ENCODE measurements at places on chromosomes 5 and 9.

GRCh38 chr9:134217431-134218210, 53.3 kb upstream of the RNU6ATAC start:
- no peak for DNase-seq

GRCh38 chr5:9869616-9870288, 239.6 kb upstream of the TAS2R1 start:
- no peak for DNase-seq

DNA sequence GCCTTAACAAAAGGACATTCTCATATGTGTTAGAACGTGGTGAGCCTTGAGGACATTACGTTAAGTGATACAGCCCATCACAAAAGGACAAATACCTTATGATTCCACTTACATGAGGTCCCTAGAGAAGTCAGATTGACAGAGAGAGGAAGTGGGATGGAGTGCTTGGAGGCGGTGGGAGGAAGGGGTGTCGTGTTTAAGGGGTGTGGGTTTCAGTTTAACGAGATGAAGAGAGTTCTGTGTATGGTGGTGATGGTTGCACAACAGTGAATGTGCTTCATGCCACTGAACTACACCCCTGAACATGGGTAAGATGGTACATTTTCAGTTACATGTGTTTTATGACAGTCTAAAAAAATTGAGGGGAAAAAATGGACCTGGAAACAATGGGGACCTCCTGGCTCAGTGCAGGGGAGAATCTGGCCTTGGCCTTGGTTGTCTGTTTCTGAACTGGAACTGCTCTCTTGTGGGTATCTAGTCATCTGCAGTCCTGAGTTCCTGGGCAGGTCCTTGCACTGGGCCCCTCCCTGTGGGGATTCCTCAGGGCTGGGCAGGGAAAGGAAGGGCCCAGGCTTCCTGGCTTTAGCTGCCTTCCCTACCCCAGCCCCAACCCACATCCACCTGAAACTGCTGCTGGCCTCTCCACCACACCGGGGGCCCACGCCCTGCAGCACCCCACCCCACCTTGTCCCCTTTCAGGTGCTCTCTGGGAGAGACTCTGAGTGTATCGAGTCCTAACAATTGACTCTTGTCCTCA, 17.8 kb downstream of the LRRC8A start:
- no peak for DNase-seq

- DNase-seq: no peak
These were observed 46.3 kb upstream of the TBC1D9B start for GRCh38 chr5:179953987-179954386.

- DNase-seq: no peak
These were observed 132.0 kb upstream of the FAM120A start for GRCh38 chr9:93319301-93319991.

DNA sequence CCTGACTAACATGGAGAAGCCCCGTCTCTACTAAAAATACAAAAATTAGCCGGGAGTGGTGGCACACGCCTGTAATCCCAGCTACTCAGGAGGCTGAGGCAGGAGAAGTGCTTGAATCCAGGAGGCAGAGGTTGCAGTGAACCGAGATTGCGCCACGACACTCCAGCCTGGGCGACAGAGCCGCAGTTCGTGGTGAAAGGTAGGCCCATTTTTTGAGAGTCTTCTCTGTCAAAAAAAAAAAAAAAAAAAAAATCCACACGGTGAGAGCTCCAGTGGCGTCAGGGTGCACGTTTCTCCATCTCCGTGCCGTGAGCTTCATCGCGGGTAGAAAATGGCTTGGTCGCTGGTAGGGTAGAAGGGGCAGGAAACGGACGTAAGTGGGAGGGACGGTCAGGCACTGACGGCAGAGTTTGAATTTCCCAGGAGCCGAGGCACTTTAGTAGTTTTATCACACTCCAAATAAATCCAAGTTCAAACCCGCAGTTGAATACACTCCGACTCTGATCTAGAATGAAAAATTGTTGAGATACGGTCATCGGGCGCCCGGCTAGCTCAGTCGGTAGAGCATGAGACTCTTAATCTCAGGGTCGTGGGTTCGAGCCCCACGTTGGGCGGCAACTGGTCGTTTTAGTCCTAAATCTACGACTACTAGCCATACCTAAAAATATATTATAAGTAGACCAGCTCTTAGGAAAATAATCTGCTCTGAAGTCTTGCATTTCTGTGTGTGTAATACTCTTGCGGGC, 2.4 kb upstream of the TRIM7 start:
- no peak for DNase-seq

DNA sequence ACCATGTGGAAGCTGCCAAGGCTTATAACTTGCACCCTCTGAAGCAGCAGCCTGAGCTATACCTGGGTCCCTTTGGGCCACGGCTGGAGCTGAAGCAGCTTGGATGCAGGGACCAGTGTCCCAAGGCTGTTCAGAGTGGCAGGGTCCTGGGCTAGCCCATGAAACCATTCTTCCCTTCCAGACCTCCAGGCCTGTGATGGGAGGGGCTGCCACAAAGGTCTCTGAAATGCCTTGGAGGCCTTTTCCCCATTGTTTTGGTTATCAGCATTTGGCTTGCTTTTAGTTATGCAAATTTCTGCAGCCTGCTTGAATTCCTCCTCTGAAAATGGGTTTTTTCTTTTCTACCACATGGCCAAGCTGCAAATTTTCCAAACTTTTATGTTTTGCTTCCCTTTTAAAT, 433.7 kb upstream of the ACO1 start:
- DNase-seq: no peak

DNA sequence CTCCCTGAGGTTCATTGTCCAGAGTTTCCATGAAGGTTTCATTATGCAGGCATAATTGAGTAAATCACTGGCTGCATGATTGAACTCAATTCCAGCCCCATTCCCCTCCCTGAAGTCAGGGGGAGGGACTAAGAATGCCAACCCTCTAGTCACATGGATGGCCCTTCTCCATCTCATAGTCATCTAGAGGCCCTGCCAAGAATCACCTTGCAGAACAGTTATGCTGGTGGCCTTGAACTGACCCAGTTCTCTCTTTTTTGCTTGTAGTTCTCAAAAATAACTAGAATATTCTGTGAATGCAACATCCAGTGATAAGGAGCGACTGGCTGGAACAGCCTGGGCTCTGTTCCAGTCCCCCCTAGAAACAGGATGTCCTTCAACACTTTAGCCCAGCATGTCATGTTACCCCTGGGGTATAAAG, 31.7 kb downstream of the SLC35A4 start:
- no peak for DNase-seq

- DNase-seq: no peak
These were observed 276.7 kb upstream of the TMEM161B start for GRCh38 chr5:88545338-88545737.

DNA sequence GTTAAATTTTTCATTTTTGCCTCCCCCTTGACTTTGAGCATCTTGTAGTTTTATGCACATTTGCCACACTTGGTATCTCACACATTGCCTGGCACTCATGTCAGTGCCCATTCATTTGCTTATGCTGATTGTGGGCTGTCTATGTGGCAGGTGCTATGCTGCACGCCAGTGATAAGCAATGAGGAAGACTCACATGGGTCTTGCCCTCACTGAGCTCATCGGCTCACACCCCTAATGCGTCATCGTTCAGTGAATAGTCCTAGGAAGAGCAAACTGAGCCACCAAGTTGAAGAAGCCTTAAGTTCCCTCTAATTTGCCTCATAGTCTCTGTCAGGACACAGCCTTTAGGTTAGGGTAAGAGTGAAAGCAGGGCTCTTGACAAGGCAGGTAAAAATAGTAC, 209.4 kb upstream of the IL12B start:
- DNase-seq: no peak

GRCh38 chr5:177095088-177095669, 8.5 kb downstream of the FGFR4 start:
- no peak for DNase-seq

- DNase-seq: no peak
These were observed 639.0 kb upstream of the ITGA1 start for GRCh38 chr5:52148679-52149078.

- DNase-seq: no peak
These were observed 1005.7 kb downstream of the DTWD2 start for GRCh38 chr5:117982691-117983090.

DNA sequence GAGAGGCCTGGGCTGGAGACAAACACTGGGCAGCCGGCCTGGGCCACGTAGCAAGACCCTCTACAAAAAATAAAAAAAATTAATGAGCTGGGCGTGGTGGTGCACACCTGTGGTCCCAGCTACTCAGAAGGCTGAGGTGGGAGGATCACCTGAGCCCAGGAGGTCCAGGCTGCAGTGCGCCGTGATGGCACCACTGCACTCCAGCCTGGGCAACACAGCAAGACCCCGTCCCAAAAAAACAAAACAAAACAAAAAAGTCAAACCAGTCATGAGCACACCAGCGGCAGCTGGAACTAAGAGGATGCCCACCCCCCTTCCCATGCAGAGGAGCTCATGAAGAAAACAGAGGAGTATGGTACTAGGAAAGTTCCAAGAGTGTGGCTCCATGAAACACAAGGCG, 2.2 kb upstream of the UBAC1 start:
- no peak for DNase-seq

GRCh38 chr9:27408482-27408881, 111.5 kb upstream of the EQTN start:
- DNase-seq: no peak

- DNase-seq: peak; percentile 75
These were observed 140.5 kb downstream of the SNX18 start for GRCh38 chr5:54658010-54658409.

- DNase-seq: no peak
These were observed 1722.5 kb upstream of the ACO1 start for GRCh38 chr9:30661925-30662324.

DNA sequence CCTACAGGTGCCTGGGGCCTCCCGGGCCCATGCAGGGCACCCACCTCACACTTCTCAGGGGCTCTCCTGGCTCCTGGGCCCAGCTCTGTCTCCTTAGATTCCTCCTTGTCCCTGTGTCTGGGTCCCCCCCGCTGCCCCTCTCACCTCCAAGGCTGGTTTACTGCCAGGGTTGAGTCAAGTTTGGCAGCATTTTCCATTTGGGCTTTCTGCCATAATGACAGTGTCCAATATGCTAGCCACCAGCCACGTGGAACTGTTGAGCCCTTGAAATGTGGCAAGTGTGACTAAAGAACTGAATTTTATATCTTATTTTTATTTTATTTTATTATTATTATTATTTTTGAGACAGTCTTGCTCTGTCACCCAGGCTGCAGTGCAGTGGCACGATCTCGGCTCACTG, 1.9 kb downstream of the TTC16 start:
- peak; percentile 41 for DNase-seq

GRCh38 chr5:115831163-115831768, 10.1 kb downstream of the ATG12 start:
- DNase-seq: peak; percentile 9

DNA sequence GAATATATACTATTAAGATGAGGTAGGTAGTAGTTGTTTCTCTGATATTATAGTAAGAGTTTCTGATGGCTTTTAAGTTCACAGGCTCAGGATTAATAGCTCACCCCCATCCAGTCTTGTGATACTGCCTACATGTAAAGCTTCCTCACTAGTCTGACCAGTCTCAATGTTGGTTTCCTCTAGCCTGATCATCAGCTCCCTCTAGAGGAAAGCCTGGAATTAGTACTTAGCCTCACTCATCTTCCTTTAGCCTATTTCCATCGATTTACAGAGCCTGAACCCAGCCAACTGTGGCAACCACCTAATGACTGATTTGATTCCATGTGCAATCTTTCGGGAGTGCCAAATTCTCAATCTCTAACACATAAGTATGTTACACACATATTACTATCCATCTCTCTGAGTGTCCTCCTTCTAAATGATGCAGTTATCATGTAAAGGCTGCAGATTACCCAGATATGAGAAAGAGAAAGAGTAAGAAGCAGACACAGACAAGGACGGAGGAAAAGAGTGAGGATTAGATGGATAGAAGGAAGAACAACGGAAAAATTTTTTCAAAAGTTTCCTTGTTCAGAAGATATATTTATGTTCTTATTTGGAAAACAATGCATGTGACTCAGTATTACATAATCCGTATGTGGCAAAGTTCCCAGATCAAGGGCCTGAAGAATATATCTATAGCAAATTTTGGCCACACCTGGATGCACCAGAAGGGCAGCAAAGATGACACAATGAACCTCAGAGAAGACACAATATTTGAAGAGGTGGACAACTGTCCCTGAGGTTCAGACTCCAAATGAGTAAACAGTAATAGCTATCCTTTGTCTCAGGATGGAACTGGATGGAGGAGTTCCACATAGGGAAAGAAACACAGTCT, 333.7 kb downstream of the ELAVL2 start:
- no peak for DNase-seq

DNA sequence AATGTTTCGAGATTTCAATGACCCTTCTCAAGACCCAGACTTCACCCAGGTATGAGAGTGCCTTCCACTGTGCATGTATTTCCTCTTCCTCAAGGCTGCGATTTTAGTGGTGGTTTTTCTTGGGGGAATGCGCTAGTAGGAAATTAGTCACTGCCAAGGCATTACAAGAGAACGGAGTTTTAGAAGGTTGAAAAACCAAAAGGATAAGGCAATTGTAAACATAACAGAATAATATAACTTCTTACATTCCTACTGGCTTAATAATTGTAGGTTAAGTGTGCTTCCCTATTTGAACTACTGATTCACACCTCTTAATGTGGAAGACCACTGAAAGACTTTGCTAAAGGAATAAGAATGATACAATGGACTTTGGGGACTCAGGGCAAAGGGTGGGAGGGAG, 38.9 kb downstream of the ACO1 start:
- no peak for DNase-seq

- peak; percentile 62 for DNase-seq
These were observed 62.8 kb downstream of the DAB2IP start for GRCh38 chr9:121714075-121714705.

- no peak for DNase-seq
These were observed 47.2 kb downstream of the PTGS1 start for GRCh38 chr9:122418016-122418415.

GRCh38 chr9:134224127-134224526, 59.8 kb upstream of the RNU6ATAC start:
- no peak for DNase-seq

GRCh38 chr5:143618141-143618540, 193.8 kb upstream of the HMHB1 start:
- no peak for DNase-seq

DNA sequence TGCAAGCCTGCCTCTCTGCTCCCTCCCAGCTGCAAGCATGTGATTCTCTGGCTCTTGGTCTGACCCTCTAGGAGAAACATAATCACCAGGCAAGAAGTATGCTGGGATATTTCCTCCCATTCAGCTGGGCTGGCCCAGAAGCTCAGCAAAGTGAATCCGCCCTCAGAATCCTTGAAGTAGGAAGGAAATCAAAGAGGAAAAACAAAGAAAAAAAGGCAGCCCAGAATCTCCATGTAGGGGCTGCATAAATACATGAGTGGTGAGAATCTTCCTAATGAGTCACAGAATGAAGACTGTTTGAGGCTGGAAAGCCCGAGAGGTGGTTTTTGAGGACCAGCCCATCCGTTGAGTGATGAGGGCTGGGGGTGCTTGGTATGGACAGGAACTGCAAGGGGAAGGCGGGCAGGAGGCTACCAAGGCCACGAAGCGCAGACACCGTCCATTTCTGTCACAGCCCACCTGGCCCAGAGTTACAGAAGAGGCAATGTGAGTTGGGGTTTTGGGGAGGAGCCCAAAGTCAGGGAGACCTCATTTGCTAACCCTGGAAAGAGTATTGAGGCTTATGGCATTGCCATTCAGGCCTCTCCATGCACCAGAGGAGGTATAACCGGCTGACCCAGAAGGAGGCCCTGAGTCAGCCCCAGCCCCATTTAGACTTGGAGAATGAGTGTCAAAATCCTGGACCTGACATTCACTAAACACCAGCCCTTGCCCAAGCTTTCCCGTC, 33.4 kb upstream of the TGFBR1 start:
- DNase-seq: no peak

Measured in NCI-H2029 (cell line).